ENCODE measurements at places on chromosomes 7 and 10.

DNA sequence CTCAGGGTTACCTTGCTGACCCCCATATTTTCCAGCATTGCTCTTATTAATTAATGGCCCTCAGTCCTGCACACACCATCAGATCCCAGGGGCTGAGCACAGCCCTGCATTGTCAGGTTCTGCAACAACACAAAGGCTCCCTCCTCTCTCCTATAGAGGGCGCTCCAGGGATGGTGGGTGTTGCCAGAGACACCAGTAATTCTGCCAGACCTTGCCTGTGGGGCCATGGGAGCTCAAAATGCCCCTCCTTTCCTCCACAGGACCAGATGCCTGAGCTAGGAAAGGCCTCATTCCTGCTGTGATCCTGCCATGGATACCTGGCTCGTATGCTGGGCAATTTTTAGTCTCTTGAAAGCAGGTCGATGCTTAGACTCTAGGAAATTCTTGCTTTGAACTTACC, 42.8 kb upstream of the PRSS58 start:
- peak; percentile 90 for DNase-seq

- no peak for DNase-seq
Observed at GRCh38 chr10:103709341-103709920, 145.9 kb downstream of the SH3PXD2A start.

- no peak for DNase-seq
Observed at GRCh38 chr7:2405601-2406345, 2.4 kb downstream of the CHST12 start.

- DNase-seq, result no peak
Observed at GRCh38 chr7:111594602-111595001, 32.3 kb upstream of the IMMP2L start.

GRCh38 chr7:120990468-120991118, 2.1 kb downstream of the CPED1 start:
- no peak for DNase-seq

GRCh38 chr7:22542254-22542653, 42.3 kb upstream of the STEAP1B start:
- no peak for DNase-seq

DNA sequence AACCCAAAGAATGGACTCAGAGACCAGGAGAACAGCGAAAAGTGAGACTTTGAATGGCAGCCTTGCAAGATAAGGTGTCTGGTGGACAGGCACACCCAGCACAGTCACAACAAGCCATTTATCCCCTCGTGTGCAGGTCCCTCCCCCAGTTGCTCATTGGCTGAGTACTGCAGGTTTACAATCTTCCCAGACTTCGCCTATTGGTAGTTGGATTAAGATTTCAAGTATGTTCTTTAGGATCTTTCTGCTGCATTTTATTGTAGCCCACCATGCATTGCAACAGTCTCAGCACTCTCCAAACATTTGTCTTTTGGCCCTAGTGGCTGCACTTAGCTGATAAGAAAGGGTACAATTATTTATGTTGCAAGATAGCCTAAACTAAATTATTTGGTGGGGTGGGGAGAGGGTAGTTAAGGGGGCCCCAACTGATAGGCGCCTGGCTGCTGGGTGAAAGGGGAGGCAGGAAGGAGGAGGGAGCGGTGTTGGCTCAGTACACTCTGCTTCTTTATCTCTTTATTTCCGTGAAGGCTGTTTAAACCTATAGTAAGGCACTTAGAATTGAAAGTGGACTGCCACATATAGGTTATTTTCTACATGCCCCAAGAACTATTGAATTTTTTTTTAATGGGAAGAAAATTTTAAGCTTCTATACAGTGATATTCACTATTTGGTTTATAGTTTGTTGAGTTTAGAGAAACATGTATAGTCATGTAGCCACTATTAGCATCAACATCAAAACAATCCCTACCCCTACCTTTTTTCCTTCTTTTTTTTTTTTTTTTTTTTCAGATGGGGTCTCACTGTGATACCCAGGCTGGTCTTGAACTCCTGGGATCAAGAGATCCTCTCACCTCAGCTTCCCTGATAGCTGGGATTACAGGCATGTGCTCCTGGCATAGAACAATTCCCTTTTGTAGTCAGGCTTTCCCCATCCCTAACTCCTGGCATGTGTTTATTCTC, 54.2 kb downstream of the GUSB start:
- peak; percentile 33 for DNase-seq

- DNase-seq, result no peak
Observed at GRCh38 chr7:84497873-84498272, 303.3 kb upstream of the SEMA3A start.

DNA sequence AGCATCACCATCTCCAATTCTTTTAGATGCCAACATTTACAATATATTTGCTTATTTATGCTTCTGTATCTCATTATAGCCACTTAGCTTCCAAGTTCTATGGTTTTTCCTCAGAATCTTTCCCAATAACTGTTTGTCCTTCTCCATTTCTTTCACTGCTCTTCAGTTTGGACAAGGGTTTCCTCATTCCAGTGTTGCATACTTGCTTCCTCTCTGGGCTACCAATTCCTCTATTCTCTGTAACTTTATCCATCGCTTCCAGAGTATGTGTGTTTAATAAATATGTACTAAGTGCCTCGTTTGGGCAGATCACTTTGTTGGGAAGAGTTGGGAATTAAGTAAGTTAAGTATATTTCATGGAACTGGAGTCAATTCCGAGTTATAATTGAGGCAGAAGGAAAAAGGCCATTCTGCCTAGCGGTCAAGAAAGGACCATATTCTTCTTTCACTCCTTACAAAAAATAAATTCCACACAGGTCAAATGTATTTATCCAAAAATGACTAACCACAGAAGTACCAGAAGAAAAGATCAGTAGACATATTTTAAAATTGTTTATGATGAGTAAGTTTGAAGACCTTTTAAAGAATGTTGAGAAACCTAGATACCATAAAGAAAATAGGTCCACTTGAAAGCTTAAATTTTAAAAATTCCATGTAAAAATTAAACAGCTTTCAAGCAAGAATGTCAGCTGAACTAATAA, 10.8 kb downstream of the STAMBPL1 start:
- DNase-seq, result no peak

DNA sequence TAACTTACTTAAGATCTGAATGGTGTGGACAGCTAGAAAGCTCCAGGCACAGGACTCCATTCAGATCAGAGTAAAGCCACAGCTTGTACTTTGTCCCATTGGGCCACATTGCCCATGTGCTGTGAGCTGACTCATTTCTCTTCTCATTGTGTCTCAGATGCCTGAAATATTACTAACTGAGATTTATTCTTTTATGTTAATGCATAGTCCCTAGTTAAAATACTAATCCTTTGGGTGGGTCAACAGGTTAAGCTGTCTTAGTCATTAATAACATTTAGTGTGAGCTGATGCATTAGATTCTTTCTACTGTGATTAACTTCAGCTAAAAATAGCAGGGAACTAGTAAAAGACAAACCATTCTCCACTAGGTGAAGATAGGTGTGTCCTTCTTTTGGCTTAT, 104.7 kb upstream of the ARMC3 start:
- no peak for DNase-seq

GRCh38 chr10:71382757-71383156, 14.0 kb upstream of the CDH23 start:
- no peak for DNase-seq

DNA sequence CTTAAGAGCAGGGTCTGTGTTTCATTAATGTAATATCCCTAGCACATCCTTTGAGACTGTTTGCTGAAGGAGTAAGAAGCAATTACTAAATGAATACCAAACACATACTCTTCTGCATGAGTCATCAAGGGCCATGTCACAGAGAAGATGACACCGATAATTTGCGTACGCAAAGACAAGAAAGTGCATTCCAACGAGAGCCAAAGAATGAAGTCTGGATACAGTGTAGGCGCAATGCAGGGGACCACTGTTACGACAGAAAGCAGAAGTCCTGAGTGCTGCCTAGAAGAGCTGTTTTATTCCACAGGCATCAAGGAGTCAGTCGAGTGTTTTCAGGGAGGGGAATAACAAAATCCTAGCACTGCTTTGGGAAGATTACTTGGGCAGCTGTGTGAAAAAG, 62.7 kb downstream of the VPS41 start:
- no peak for DNase-seq

DNA sequence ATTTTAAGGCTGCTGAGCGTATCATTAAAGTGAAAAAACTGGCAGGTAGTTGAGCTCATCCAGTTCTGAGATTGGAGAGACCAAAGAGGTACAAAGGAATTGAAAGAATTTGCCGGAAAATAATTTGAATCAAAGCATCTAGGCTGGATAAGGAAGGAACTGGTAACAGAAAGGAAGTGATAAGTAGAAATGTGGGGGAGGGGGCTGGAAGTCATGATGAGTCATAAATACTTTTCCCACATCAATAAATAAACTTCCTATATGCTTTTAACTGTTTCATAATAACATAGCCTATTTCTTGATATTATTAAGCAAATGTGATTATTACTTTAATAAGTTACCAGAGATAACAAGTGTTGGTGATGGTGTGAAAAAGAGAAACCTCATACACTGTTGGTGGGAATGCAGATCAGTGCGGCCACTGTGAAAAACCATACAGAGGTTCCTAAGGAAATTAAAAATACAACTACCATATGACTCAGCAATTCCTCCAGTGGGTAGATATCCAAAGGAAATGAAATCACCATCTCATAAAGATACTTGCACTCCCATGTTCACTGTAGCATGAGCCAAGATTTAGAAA, 27.0 kb downstream of the ZNF438 start:
- DNase-seq, result no peak

- no peak for DNase-seq
Observed at GRCh38 chr7:154598396-154598795, 404.5 kb downstream of the PAXIP1 start.

GRCh38 chr10:88129013-88129412, 265.6 kb downstream of the PTEN start:
- no peak for DNase-seq

DNA sequence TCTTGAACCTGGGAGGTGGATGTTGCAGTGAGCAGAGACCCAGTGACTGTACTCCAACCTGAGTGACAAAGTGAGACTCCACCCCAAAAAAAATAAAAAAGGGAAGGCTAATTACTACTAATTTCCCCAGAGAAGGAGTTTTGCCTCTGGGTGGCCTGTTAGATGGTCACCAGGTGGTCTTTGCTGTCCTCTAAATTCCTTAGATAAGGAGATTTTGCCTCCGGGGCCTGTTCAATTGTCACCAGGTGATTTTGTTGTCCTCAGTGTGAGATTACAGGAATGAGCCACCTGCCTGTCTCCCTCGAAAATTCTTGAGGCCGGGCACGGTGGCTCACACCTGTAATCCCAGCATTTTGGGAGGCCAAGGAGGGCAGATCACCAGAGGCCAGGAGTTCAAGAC, 24.4 kb upstream of the ZMIZ2 start:
- DNase-seq, result no peak

DNA sequence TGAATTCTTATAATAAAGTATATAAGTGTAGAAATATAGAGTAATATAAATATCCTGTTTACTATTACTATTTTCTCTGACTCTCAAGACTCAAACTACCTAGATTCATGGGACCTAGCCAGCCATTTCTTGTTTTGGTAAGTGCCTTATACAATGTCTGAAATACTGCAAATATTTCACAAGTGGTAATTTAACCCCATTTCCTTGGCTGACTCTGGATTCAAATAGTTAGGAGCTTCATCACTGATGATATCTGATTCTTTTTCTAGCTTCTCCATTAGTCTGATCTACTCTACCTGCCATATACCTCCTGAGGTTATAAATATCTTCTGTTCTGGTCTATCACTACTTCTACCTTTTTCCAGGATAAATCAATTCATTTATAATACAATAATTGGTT, 6.4 kb upstream of the RALA start:
- no peak for DNase-seq

DNA sequence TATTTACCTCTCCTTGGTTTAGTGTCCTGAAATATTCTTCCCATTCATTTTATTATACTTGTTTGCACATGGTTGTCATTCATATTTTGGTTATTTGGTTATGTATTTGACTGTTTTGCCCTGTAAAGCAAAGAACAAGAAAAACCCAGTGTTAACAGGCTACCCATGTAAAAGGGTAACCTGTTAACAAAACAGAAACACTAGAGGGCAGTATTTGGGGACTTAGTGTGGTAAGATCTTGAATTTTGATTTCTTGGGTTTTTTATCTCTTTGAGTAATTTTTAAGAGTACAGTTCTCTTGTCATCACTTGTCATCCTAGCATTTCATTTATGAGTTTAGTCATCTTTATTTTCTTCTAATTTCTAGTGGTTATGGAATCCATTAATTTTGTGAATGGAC, 51.3 kb downstream of the POLL start:
- peak; percentile 82 for DNase-seq

DNA sequence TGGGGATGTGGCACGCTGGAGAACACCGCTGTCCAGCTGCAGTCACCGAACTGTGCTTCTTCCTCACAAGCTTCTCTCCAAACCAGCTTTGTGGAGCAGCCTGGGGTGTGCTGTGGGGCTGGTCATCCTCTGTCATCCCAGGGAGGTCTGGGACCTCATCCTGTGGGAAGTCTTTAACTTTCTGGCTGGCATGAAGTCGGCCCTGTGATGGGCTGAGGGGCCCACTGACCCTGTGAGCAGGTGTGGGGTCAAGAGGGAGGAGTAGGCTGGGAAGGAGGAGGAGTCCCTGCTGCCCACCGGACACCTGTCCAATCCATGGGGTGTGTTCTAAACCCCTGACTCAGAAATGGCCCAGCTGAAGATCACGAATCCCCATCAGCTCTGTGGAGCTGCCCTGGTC, 136.2 kb upstream of the SHH start:
- DNase-seq, result no peak

GRCh38 chr10:121332829-121333765, 265.1 kb downstream of the FGFR2 start:
- no peak for DNase-seq

DNA sequence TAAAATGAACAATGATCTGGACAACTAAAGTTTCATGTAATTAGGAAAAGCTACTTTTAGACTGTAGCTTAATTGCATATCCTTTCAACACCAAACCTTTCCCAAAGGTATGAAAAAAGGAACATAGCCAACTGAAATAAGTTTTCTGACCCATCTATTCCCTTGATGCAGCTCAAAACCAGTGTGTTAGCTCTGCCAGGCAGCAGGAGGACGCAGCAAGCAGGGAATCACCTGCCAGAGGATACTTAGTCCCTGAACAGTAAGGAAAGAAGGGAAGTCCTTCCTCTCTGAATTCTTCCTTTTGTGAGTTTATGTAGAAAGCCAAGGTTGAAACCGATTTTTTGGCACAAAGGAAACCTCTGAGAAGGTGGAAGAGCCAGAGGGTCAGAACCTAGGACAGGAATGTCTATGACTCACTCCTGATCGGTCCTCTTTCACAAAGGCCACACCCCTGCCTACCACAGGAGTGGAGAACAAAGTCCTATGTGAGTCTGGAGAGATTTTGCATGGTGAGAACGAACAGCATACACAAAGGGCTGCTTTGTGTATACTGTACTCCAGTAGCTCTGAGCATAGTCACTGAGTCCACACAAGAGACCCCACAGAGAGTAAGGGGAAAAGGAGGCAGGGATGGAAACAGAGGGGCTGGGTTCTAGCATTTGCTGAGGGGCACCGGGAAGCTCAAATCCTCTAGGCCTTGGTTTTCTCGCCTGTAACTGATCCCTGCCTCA, 68.8 kb upstream of the GSDME start:
- peak; percentile 53 for DNase-seq

DNA sequence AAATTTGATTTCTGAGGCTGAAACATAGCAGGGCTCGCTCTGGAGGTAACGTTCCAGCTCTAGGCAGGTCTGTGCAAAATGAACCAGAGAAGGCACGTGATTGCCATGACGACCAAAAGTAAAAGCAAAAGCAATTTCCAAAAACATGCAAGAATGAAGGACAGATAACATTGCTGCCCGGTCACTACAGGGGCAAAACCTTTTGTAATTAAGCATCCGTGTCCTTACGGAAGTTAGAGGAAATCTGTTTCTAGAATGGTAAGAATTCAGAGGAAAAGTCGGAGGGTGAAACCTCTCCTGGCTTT, 2.9 kb downstream of the KLF6 start:
- DNase-seq, result no peak

GRCh38 chr10:91341686-91342085, 68.5 kb upstream of the HECTD2 start:
- no peak for DNase-seq

All from GM23338 (cell line).